ENCODE measurements at places on chromosomes 1 and 21. TPM values are rescaled to one million over a fixed set of nuclear protein-coding genes. Genes with fewer than 3 reads are reported as not detected.

- H3K4me3 ChIP-seq: no peak overlapping the region
- H3K27me3 ChIP-seq: no peaks in the 10 kb centered on the region
- peak overlapping the region; percentile 32 for H3K27ac ChIP-seq
- H3K36me3 ChIP-seq: no peaks in the 10 kb centered on the region
Measured at GRCh38 chr1:232923739-232924386, 26.5 kb upstream of the NTPCR start.

DNA sequence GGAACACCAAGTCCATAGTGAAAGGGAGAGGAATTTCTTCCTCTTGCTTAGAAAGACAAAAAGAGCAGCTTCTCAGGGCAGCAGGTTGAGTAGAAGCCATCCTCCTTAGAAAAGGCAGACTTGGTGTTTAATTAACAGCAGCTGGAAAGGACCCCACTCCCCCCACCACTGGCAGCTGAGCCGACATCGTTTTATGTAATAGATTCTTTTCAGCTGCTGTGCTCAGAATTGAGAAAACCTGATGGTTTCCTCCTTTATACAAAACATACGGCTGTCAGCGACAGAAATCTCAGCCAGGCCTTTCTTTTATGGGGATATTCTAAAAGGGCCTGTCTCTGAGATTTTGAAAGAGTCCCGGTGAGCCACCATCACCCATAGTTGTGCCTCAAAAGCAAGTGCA is 49.9 kb downstream of the MAN1C1 start:
- H3K27me3 ChIP-seq: no peaks in the 10 kb centered on the region
- DNase-seq: no peak
- H3K4me1 ChIP-seq: no peaks in the 10 kb centered on the region
- no peak overlapping the region for H3K27ac ChIP-seq

- peaks cover 24% of the 10 kb centered on the region for H3K4me1 ChIP-seq
- no peak overlapping the region for H3K27ac ChIP-seq
- peaks cover 2% of the 10 kb centered on the region for H3K36me3 ChIP-seq
- H3K4me3 ChIP-seq: no peak overlapping the region
- peak; percentile 87 for DNase-seq
Measured at GRCh38 chr1:23098463-23099170, 70.0 kb downstream of the LUZP1 start.

GRCh38 chr1:97366984-97367383 is 553.9 kb downstream of the DPYD start:
- H3K4me3 ChIP-seq: no peak overlapping the region
- no peak for DNase-seq
- H3K4me1 ChIP-seq: no peaks in the 10 kb centered on the region
- no peak overlapping the region for H3K27ac ChIP-seq
- no peaks in the 10 kb centered on the region for H3K36me3 ChIP-seq

DNA sequence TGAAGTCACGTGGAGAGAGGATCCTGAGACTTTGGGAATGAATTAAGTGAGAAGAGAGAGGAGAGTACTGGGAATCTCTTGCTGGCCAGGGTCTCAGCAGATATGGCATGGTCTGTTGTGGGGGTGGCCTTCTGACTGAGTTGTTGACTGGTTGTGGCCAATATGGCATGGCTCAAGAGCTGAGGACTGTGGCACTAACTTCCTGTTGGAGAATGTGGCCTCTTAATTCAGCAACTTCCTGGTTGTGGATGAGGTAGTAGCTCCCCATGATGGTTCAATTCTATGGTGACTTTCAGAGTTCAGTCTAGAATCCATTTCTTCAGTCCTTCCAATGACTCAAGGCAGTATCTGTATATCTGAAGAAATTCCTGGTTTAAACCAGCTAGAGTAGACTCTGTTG is 44.7 kb upstream of the PAXBP1 start:
- no peak for DNase-seq
- H3K4me1 ChIP-seq: no peaks in the 10 kb centered on the region
- H3K36me3 ChIP-seq: no peaks in the 10 kb centered on the region
- H3K27ac ChIP-seq: no peak overlapping the region
- no peak overlapping the region for H3K4me3 ChIP-seq

DNA sequence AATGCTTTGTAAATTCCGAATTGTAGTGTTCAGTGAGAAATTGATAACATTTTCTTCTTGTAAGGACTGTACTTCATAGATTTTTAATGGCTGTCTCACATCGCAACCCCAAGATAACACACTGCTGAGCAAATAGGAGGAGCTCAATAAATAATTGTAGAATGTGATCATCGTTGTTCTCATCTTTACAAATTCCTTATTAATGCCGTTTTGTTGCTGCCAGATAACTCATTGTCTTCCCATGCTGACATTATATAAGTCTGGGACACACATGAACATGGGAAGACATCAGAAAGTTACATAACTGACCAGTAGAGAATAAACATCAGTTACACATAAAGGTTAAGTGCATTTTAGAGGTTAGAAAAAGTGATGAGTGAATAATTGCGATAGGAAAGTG is 46.4 kb upstream of the TSPAN2 start:
- H3K27me3 ChIP-seq: no peaks in the 10 kb centered on the region
- no peak for DNase-seq
- no peaks in the 10 kb centered on the region for H3K36me3 ChIP-seq
- no peak overlapping the region for H3K27ac ChIP-seq
- no peak overlapping the region for H3K4me3 ChIP-seq

GRCh38 chr1:205316161-205316566 is 5.4 kb downstream of the NUAK2 start:
- H3K36me3 ChIP-seq: peaks cover 12% of the 10 kb centered on the region
- no peak overlapping the region for H3K4me3 ChIP-seq

GRCh38 chr1:173224280-173224892 is 17.3 kb upstream of the TNFSF4 start:
- no peak overlapping the region for H3K27ac ChIP-seq
- H3K27me3 ChIP-seq: no peaks in the 10 kb centered on the region
- H3K4me1 ChIP-seq: no peaks in the 10 kb centered on the region
- H3K4me3 ChIP-seq: no peak overlapping the region
- no peaks in the 10 kb centered on the region for H3K36me3 ChIP-seq

GRCh38 chr1:27527890-27528817 is 38.2 kb upstream of the WASF2 start:
- no peak overlapping the region for H3K4me3 ChIP-seq
- peaks cover 41% of the 10 kb centered on the region for H3K4me1 ChIP-seq
- no peaks in the 10 kb centered on the region for H3K27me3 ChIP-seq
- DNase-seq: peak; percentile 84
- H3K36me3 ChIP-seq: no peaks in the 10 kb centered on the region

- no peaks in the 10 kb centered on the region for H3K4me1 ChIP-seq
- H3K27ac ChIP-seq: no peak overlapping the region
- DNase-seq: no peak
- no peak overlapping the region for H3K4me3 ChIP-seq
- H3K36me3 ChIP-seq: no peaks in the 10 kb centered on the region
Measured at GRCh38 chr21:16419188-16419921, 689.6 kb downstream of the USP25 start.

Gene PPIAL4G
- total RNA-seq: 0.43 TPM

Gene TSSK3
- 1.2 TPM for total RNA-seq

Gene RNF186
- total RNA-seq: not detected

Gene RABGGTB
- 120 TPM for total RNA-seq

Gene ASTN1
- total RNA-seq: not detected

Gene C1orf115
- 0.33 TPM for total RNA-seq

Measured in natural killer cell (primary cell).